SHP77 (cell line): ENCODE measurements at places on chromosomes 1 and 21.

DNA sequence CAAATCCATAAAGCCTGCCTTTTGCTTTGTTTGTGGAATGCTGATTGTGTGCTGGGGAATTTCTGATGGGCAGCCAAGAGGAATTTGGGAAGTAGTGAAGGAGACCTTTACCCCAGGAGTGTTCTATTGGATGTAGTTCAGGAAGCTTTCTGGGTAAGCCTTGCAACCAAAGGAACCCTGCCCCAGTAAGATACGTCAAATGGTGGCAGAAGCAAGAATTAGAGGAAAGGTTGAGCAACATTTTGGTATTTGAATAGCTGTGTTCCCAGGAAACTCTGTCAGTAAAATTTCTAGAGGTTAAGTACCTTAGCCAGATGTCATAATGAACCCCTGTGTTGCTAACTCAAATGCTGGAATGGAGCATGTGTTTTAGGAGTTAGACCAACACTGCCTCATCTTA, 6.4 kb downstream of the MGST3 start:
- DNase-seq = no peak

DNA sequence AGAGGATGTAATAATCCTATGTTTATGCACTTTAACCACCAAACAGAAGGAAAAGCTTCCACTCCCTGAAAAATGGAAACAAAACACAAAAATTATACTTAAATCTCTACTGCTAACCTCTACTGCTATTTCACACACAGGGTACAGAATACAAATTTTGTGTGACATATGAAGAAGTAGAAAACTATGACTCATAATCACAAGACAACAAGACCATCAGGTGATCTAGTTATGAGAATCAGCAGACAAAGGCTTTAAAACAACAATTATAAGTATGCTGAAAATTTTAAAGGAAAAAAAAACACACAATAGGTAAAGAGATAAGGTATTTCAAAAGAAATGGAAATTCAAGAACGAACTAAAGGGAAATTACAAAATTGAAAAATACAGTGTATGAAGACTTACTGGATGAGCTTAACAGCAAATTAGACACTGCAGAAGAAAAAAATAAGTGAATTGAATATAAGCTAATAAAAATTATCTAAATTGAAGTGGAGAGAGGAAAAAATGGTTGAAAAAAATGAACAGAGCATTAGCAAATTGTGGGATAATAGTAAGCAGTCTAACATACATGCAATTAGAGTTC, 13.6 kb upstream of the NAV1 start:
- DNase-seq = no peak

- no peak for DNase-seq
Measured at GRCh38 chr1:76390456-76390855, 315.9 kb downstream of the ST6GALNAC3 start.

DNA sequence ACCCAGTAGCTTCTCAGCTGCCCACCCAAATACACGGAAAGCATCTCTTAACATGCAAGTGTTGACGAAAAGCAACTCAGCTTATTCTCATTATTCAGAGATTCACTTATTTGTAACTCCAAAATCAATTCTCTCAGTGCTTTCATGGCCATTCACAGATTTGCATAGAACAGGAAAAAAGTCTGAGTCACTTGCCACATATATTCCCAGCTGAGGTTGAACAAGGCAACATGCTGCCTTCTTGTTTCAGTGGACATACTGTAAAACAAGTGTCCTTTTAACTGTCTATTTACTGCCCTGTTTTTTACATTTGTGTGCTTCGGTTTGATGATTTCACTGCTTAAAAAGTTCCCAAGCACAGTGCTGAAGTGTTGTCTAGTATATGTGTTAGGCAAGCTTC, 273.0 kb downstream of the LTN1 start:
- DNase-seq = no peak

DNA sequence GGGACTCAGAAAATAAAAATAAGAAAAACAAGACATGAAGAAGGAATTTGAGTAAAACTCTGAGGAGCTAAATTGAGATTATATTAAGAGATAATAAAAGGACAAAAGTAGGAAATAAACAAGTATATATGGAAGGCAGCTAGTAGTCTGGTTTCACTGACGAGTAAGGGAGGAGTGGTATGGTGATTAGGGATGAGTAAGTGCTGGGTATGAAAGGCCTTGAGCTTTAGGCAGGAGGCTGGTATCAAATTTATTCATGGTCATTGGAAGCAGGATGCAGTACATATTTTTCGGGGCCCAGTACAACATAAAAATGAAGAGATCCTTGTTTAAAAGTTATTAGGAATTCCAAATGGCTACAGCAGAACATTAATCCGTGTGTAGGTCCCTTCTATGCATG, 789.7 kb upstream of the PRMT6 start:
- DNase-seq = no peak

- DNase-seq = no peak
Measured at GRCh38 chr1:165842671-165843129, 15.3 kb downstream of the UCK2 start.

DNA sequence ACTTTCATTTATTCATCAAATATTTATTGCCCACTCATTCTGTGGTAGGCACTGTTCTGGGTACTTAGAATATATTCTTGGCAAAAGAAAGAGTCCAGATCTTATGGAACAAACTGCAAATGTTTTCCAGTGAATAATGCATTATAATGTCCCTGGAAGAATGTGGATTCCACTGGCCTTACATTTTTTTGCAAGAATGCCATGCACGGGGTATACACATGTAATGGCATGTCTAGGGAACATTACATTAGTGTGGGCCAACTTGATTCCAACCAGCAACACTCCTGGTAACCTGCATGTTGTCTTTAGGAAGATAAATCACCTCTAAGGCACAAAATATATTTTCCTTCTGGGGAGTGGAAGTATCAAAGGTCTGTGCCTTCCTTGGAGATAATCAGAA, 33.0 kb upstream of the IFI44L start:
- no peak for DNase-seq

GRCh38 chr1:21490774-21491487, 18.3 kb upstream of the ALPL start:
- no peak for DNase-seq

DNA sequence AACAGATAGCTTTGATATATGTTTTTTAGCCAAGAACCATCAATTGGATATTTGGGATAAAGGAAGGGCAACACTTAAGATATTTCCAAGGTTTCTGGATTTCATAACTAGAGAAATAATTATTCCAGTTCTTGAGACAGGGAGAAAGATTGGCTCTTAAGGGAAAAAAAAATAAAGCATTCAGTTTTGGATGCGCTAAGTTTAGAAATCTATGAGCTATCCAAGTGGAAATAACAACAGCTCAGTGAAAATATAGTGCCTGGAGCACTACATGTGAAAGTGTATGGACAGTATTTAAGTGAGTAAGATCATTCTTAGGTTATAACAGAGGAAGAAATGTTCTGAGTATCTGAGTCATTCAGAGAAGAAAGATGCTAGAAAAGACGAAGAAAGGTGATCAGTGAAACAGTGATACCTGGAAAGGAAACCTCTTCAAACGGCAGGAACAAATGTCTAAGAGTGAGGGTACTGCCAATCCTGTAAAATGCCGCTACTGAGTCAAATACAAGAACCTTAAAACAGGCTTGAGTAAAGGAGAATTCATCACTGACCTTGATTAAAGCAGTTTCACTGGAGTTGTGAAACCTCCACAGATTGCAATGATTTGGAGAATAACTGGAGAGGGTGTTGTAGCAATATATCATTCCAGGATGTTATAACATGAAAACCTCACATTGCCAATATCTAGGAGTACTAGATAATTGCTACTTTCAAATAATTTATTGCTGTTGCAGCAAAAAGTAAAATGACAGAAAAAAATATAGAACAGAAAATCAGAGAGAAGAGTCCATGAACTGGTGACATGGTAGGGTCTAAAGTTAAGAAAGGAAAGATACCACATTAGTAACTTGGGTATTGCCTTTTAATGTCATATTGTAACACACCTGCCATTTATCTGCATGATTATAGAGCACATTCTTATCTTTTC, 482.1 kb upstream of the RGS18 start:
- DNase-seq = no peak

DNA sequence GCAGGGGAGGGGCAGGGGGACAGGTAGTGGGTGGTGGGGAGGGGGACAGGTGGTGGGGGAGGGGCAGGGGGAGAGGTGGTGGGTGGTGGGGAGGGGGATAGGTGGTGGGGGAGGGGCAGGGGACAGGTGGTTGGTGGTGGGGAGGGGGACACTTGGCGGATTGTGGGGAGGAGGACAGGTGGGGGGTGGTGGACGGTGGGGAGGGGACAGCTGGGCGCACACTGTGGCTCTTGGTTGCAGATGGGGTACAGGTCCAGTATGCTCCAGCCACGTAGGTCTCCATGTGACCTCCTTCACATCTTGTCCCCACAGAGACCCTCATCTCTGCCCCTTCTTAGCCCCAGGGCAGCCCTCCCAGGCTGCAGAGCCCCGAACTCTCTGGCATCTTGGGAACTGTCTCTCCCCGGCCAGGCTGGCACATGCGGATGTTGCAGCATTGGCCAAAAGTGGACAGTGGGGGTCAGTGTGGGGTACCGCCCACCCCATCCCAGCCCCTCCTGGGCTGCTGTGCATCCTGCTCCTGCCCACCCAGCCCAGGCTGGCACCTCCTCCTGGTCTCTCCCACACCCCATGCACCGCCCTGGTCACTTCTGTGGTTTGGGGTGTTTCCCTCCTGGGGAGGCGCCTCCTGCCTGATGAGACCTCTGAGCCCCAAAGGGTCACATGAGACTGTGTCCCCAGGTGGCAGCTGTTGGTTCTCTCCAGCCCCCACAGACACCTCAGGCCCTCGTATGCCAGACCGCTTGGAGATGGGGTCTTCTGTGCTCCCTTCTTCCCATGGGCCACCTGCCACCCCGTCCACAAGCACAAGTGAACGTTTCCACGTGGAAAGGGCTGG, 7.6 kb upstream of the SLC19A1 start:
- DNase-seq = no peak

- no peak for DNase-seq
Measured at GRCh38 chr1:6148497-6149241, 31.5 kb downstream of the CHD5 start.

DNA sequence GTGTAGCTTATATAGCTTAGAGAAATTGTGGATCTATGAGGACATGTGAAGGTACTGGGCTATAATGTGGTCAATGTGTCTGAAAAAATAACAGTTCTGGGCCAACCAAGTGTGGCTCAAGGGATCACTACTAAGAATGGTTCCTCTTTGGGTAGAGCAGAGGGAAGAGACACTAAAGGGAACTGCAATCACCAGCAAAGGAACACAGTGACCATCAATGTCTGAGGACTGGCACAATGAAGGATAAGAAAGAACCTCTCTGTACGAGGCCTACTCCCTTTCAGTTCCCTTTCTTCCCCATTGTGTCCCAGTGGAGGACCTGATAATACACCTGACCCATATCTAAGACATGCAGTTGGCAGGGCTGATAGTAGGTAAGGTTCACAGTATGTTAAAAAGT, 89.9 kb upstream of the JAK1 start:
- DNase-seq = no peak

DNA sequence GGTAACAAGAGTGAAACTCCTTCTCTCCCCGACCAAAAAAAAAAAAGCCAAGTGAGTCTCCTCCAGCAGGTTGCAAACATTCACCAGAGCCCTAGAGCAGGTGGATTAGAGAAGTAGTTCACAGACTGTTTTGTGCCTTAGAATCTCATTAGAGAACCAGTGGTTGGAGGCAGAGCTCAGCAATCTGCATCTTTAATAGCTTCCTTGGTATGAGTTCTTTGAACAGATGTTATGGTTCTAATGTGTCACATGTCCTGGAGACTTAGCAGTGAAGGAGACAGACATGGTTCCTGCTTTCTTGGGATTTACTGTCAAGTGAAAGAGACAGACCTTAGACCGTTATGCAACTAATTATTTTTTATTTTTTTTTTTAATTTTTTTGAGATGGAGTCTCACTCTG, 26.8 kb downstream of the SESN2 start:
- no peak for DNase-seq

DNA sequence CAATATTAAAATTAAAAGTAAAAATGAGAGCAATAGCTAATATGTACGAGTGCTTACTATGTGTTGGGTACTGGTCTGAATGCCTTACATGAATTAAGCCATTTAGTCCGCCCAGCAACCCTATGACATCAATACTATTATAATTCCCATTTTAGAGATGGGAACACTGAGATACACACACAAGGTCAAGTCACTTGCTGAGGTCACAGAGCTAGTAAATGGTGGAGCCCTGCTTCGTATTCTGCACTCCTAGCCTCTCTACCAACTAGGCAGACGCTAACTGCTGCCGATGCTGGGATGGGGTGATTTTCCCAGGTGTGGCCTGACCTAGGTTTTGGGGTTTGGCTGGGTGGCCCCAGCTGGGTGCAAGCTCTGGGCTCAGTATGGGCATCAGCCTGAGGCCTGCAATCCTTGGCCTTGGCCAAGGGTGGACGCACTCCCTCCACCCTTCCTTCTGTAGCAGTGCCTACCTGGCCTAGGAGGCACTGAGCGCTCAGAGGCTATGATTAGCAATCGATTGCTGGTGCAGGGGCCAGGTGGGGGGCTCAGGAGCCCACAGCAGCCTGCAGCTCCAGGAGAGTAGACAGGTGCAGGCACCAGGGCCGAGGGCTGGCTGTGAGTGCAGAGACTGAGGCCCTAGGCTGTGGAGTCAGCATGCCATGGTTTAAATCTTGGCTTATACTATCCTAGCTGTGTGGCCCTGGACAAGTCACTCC, 2.7 kb downstream of the FAM131C start:
- DNase-seq = no peak

DNA sequence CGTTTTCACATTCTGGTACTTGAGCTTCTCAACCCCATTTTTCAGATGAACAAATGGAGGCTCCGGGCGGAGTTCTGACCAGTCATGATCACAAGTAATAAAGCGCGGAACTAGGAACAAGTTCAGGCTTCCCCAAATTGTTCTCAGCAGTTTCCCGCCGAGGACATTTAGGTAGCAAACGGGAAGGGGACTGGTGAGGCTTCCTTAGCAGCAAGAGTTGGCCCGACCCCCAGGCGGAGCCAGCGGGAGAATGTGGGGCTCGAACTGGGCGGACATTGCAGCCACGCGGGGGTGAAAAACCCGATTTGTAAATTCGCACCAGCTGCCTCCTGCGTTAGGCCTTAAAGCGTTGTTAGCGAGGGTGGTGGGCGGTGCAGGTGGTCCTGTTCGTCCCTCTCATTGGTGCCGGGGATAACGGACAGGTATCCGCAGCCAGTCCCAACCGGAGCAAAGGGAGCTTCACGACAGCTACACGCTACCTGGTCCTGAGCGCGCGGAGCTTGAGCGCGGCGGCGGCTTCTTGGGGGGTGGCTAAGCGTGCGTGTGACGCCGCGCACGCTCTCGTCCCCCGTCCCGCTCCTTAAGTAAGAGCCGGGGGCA, 15.3 kb downstream of the SEMA6C start:
- DNase-seq = no peak

GRCh38 chr1:160629286-160630210, 17.3 kb downstream of the SLAMF1 start:
- DNase-seq = no peak
